Stimulated activated CD4-positive, alpha-beta T cell treated with anti-CD3 and anti-CD28 coated beads, Interleukin-4, amount 100 ng/mL, for 4 hours (primary cell): ENCODE measurements at places on chromosomes 7 and 10.
A peak's percentile ranks its signal among the peaks of the same experiment; 100 is the strongest.

- no peak for DNase-seq
Observed at GRCh38 chr7:43021431-43021830, 89.3 kb downstream of the MRPL32 start.

DNA sequence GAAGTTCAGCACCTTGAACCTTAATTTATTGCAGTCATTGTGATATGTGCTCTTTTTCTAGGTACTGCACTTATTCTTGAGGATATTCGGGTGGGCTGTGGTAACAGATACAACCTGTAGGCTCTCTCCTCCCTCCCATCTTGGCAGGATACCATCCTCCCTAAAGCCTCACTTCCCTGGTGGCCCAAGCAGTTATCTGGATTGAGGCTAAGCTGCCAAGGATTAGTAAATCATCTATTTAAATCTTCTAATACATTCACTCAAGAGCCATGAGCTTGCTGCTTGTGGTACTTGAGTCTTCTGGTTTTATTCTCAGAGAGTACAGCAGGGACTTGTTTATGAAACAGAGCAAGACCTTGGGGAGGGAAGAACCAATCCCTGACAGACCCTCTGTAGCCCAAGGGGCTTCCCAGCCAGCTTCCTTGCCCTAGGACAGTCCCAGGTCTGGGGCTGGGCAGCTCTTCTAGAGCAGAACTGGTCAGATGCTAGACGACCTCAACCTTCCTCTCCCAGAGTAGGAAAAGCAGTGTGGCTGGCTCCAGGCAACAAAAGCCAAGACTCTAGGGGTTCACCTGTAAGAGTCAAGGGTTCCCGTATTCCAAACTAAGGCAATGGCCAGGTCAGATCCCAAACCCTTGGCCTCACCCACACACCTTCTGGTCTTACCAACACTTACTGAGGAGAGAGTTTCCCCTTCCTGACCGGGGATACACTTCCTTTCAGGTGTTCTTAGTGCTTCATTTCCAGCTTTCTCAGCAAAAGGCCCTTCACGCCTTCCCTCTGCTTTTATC is 21.3 kb downstream of the WNT8B start:
- DNase-seq = no peak

- DNase-seq = no peak
Observed at GRCh38 chr10:119323085-119324016, 116.0 kb downstream of the GRK5 start.

DNA sequence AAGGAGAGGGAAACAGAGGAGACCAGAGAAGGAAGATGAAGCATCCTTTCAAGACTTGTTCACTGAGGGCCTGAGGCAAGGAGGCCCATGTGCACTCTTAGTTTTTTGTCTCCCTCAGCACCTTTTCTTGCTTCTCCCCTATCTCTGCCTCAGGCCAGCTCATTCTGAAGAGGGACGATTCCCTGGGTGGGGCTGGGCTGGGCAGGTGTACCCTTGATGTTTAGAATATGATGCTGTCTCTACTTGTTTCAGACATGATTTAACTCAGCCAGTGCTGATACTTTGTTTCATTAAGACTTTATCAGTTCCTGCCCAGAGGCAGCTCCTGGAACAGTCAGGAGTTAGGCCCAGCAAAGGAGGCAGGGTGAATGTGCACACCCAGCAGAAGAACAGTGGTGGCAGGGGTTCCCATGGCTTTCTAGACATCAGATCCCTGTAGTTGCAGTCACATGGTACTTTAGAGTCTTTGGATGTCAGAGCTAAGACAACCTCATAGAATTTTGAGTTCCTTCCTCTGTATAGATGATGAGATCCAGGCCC is 3.4 kb downstream of the PRXL2A start:
- DNase-seq = no peak

GRCh38 chr7:3154881-3155494 is 111.3 kb upstream of the CARD11 start:
- peak; percentile 36 for DNase-seq
